ENCODE measurements at places on chromosomes 2 and 18. TPM values are rescaled to one million over a fixed set of nuclear protein-coding genes. Genes with fewer than 3 reads are reported as not detected.
A peak's percentile ranks its signal among the peaks of the same experiment; 100 is the strongest.

- no peak overlapping the region for H3K27ac ChIP-seq
- no peaks in the 10 kb centered on the region for H3K36me3 ChIP-seq
- no peaks in the 10 kb centered on the region for H3K4me1 ChIP-seq
- no peaks in the 10 kb centered on the region for H3K27me3 ChIP-seq
- no peak overlapping the region for H3K4me3 ChIP-seq
These were observed 455.0 kb upstream of the TCF4 start for GRCh38 chr18:56042915-56043536.

GRCh38 chr2:218569038-218569431 is 396 bp downstream of the CNOT9 start:
- H3K27ac ChIP-seq, result peak overlapping the region; percentile 98
- H3K27me3 ChIP-seq, result no peaks in the 10 kb centered on the region
- DNase-seq, result no peak
- H3K4me1 ChIP-seq, result peaks cover 25% of the 10 kb centered on the region
- peak overlapping the region; percentile 68 for H3K4me3 ChIP-seq

The TRAPPC12 gene
- total RNA-seq, result 62.2 TPM

The ZNF521 gene
- 4.7 TPM for total RNA-seq

DNA sequence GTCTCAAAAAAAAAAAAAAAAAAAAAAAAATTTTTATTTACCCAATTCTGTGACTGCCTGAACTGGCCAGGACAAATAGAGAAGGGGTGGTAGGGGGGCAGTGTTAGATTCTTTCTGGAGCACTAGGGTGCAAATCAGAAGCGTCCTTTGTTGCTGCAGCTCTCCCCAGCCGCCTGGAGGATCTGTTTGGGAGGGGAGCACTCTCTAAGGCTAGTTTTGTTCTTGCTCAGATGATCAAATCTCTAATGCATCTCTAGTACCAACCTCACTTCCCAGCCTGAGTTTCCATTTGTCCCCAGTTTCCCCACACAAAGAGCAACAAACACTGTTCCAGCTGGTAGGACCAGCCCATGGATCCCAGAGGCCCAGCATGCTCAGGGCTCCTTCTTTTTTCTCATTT is 83.0 kb downstream of the GBX2 start:
- no peak overlapping the region for H3K4me3 ChIP-seq
- no peaks in the 10 kb centered on the region for H3K36me3 ChIP-seq
- H3K4me1 ChIP-seq, result no peaks in the 10 kb centered on the region
- DNase-seq, result no peak
- H3K27ac ChIP-seq, result no peak overlapping the region

The CNGA3 gene
- total RNA-seq, result 0.44 TPM

DNA sequence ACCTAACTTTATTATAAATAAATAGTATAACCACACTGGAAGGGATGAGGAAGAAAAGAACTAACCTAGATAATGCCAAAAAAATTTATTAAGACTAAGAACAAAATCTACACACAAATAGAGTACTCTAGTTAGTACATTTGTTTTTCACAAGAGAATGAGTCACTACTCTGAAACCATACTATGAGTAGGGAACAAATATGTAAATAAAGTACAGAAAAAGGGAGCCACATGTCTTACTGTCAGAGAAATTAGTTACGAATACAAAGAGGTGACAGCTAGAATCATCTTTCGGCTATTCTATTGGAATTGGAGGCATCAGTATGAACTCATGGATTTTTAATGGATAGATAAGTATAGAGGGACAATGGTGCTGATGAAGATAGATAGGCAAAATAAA is 150.5 kb downstream of the COPS8 start:
- DNase-seq, result no peak
- H3K27ac ChIP-seq, result peak overlapping the region; percentile 69
- no peaks in the 10 kb centered on the region for H3K27me3 ChIP-seq
- no peaks in the 10 kb centered on the region for H3K4me1 ChIP-seq

GRCh38 chr2:36657703-36658102 is 38.8 kb upstream of the VIT start:
- H3K27ac ChIP-seq, result no peak overlapping the region
- no peak for DNase-seq
- H3K4me1 ChIP-seq, result no peaks in the 10 kb centered on the region
- no peak overlapping the region for H3K4me3 ChIP-seq

The SLC8A1 gene
- 4.2 TPM for total RNA-seq

The NPHP1 gene
- total RNA-seq, result 1.2 TPM

DNA sequence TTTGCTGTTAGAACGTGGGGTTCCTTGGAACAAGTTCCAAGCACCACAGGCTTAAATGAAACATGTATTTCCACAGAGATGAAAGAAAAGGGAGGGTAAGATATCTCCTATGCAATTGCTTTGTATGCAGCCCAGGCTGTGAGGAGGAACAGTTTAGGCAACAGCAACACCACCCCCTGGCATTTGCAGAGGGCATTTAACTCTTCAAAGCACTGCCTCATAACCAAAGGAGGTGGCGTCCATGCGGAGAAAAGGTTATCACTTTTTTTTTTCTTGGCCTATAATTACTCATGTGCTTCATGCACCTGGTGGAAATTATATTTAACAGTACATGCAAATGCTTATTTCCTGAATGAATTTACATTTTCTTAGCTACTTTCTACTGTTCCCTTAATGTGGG is 286.0 kb downstream of the LPIN1 start:
- H3K4me3 ChIP-seq, result no peak overlapping the region
- no peak for DNase-seq
- no peaks in the 10 kb centered on the region for H3K36me3 ChIP-seq
- H3K27ac ChIP-seq, result no peak overlapping the region
- H3K4me1 ChIP-seq, result peaks cover 5% of the 10 kb centered on the region
- H3K27me3 ChIP-seq, result no peaks in the 10 kb centered on the region

DNA sequence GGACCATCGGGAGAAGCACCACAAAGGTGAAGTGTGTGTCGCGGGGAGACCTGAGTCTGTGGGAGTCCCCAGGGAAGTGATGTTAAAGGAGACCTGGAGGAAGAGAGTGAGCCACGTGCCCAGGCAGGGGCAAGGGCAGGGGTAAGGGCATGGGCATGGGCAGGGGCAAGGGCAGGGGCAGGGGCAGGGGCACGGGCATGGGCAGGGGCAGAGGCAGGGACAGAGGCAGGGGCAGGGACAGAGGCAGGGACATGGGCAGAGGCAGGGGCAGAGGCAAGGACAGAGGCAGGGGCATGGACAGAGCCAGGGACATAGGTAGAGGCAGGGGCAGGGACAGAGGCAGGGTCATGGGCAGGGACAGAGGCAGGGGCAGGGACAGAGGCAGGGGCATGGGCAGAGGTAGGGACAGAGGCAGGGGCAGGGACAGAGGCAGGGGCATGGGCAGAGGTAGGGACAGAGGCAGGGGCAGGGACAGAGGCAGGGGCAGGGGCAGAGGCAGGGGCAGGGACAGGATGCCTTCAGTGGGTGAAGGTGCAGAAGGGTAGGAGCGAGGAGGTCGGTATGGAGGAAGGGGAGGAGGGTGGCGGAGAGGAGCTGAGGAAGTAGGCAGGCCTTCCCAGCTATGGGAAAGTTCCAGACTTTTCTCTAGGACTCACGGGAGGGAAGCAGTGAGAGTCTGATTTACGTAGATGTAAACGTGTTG is 33.3 kb downstream of the NTSR2 start:
- no peak overlapping the region for H3K27ac ChIP-seq
- DNase-seq, result no peak
- H3K27me3 ChIP-seq, result no peaks in the 10 kb centered on the region
- H3K36me3 ChIP-seq, result no peaks in the 10 kb centered on the region

The SP100 gene
- 69.0 TPM for total RNA-seq

DNA sequence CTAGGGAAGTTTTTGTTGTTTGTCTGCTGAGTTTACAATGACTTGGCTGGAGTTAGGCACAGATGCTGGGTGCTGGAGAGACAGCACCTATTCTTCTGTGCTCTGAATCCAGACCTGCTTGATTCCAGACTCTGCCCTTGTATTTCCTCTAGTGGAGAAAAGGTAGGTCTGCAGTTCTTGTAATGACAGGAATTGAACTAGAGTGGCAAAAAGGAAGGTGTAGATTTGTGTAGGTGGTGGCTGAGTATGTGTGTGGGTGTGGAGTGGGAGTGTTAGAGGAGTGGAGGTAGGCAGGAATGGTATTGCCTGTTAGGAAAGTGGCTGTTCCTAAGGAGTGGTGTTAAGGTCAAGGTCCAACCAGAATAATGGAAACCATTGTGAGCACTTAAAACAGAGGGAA is 71.9 kb upstream of the LYPD6 start:
- H3K4me3 ChIP-seq, result no peak overlapping the region
- peaks cover 5% of the 10 kb centered on the region for H3K27me3 ChIP-seq
- no peak for DNase-seq
- H3K27ac ChIP-seq, result no peak overlapping the region
- no peaks in the 10 kb centered on the region for H3K4me1 ChIP-seq

GRCh38 chr18:63477968-63478367 is 1.2 kb downstream of the SERPINB5 start:
- no peak for DNase-seq
- peak overlapping the region; percentile 58 for H3K4me3 ChIP-seq
- H3K27me3 ChIP-seq, result no peaks in the 10 kb centered on the region
- peaks cover 7% of the 10 kb centered on the region for H3K4me1 ChIP-seq
- H3K27ac ChIP-seq, result peak overlapping the region; percentile 86

DNA sequence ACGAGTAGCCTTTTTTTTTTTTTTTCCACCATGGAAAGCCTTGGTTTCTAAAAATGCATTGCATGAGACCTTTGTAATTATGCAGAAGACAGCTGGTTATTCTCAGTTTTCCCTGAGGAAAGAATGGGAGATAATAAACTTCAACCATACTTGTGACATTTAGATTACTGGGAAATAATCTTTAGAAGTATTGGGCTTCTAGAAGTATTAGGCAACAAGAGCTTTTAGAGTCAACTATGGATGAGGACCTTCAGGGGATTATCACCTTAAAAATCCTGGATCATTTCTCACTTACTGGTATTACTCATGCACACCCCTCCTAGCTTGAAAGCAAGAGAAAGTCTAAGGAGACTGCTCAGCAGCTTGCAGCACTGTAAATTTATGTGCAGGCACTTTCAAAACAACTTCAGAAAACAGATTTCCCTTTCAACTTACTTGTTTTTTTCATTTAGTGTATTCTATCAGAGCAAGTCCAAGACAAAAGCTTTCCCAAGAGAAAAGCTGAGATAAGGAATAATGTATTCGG is 175.9 kb downstream of the NRXN1 start:
- no peaks in the 10 kb centered on the region for H3K4me1 ChIP-seq
- H3K27ac ChIP-seq, result no peak overlapping the region
- no peak for DNase-seq
- no peak overlapping the region for H3K4me3 ChIP-seq

The OSGEPL1 gene
- 8.7 TPM for total RNA-seq

DNA sequence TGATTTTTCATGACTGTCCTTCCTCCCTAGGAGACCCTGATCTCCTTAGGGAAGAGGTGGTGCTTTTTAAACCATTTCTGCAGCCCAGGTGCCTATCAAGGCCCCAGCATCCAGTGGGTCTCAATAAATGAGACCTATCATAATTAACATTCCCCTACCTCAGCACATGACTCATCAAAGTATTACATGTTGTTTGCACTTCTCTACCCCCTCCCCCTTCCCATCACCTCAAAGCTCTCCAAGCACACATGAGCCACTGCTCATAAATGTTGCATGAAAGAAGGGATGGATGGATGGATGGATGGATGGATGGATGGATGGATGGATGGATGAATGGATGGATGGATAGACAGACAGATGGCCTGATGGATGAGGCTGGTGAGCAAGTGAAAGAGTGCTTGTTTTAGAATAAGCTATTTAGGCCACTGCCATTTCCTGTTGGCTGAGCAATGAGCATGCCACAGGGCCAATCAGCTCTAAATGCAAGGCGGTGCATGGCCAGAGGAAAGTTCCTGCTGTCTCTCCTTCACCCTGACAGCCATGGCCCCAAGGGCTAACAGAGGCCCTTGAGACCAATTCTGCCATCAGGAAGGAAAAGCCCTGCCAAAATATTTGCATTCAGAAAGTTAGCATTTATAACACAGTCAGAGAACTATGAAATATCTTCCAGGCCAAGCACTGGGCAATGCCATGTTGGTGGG is 20.9 kb upstream of the STEAP3 start:
- DNase-seq, result no peak
- no peaks in the 10 kb centered on the region for H3K27me3 ChIP-seq
- peaks cover 12% of the 10 kb centered on the region for H3K4me1 ChIP-seq
- H3K36me3 ChIP-seq, result no peaks in the 10 kb centered on the region

The UGT1A4 gene
- total RNA-seq, result 3.8 TPM

DNA sequence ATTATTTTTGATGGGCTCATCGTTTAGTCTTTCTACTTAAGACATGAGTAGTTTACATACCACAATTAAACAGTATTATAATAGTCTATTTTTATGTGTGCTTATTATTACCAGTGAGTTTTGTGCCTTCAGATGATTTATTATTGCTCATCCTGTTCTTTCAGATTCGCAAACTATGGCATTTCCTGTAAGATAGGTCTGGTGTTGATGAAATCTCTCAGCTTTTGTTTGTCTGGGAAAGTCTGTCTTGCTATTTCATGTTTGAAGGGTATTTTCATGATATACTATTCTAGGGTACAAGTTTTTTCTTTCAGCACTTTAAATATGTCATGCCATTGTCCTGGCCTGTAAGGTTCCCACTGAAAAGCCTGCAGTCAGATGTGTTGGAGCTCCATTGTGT is 101.3 kb downstream of the DNAH7 start:
- H3K4me1 ChIP-seq, result no peaks in the 10 kb centered on the region
- no peaks in the 10 kb centered on the region for H3K27me3 ChIP-seq
- no peaks in the 10 kb centered on the region for H3K36me3 ChIP-seq

- H3K4me1 ChIP-seq, result no peaks in the 10 kb centered on the region
- no peak overlapping the region for H3K27ac ChIP-seq
- H3K36me3 ChIP-seq, result no peaks in the 10 kb centered on the region
- no peak for DNase-seq
- no peak overlapping the region for H3K4me3 ChIP-seq
These were observed 289.3 kb downstream of the FSIP2 start for GRCh38 chr2:186027922-186028321.

GRCh38 chr2:50773211-50773932 is 258.6 kb downstream of the NRXN1 start:
- no peaks in the 10 kb centered on the region for H3K4me1 ChIP-seq
- H3K27me3 ChIP-seq, result no peaks in the 10 kb centered on the region
- no peak for DNase-seq
- no peak overlapping the region for H3K27ac ChIP-seq
- H3K4me3 ChIP-seq, result no peak overlapping the region

DNA sequence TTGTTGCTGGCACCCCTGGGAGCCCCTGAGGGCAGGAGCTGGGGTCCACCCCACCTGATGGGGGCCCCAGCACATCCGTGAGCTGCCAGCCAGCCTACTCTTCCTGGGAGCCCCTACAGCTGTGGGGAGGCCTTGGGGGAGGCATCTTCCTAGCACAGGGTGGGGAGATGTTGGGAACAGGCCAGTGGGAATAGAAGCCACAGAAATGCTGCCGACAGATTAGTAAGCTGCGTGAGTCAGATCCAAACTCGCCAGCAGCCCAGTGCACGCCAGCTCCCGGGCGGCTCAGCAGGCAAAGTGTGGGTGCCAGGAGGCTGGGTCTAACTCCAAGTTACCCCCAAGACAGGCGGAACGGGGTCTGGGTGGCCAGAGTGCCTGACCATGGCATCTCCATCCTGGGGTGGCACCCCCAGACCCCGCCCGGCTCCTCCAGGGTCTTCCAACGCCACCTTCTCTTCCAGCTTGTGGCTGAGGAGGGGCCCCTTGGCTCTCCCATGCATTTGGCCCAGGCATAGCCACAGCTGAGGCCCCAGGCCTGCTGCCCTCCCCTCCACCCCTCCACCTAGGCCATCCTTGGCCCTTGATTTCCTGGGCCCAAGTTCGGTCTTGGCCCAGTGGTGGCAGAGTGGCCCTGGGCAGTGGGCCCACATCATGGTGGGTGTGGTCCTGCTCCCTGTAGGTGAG is 15.3 kb downstream of the CROCC2 start:
- peaks cover 5% of the 10 kb centered on the region for H3K27me3 ChIP-seq
- H3K4me3 ChIP-seq, result no peak overlapping the region
- DNase-seq, result no peak
- H3K4me1 ChIP-seq, result peaks cover 35% of the 10 kb centered on the region
- no peaks in the 10 kb centered on the region for H3K36me3 ChIP-seq
- peak overlapping the region; percentile 82 for H3K27ac ChIP-seq

- H3K27ac ChIP-seq, result no peak within 1 kb of the TSS
- DNase-seq, result no peak
These were observed at the start of gene IL1RN for GRCh38 chr2:113126845-113127645. IL1RN (plus strand) TSS chr2:113127598; CDS start chr2:113127625, 27 bp downstream.

All from esophagus squamous epithelium (tissue), 5 donors.